ENCODE measurements at places on chromosomes 13 and 19.

- no peak for DNase-seq
Measured at GRCh38 chr13:27967736-27968315, 1.3 kb downstream of the CDX2 start.

DNA sequence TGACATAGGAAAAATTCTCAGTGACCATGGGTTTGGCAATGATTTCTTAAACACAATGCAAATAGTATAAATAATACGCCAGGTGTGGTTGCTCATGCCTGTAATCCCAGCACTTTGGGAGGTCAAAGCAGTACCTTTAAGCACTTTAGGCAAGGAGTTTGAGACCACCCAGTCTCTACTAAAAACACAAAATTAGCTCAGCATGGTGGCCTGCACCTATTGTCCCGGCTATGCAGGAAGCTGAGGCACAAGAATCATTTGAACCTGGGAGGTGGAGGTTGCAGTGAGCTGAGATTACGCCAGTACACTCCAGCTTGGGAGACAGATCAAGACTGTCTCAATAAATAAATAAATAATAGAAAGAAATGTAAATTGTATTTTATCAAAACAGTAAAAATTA, 356.5 kb upstream of the SLITRK6 start:
- no peak for DNase-seq

DNA sequence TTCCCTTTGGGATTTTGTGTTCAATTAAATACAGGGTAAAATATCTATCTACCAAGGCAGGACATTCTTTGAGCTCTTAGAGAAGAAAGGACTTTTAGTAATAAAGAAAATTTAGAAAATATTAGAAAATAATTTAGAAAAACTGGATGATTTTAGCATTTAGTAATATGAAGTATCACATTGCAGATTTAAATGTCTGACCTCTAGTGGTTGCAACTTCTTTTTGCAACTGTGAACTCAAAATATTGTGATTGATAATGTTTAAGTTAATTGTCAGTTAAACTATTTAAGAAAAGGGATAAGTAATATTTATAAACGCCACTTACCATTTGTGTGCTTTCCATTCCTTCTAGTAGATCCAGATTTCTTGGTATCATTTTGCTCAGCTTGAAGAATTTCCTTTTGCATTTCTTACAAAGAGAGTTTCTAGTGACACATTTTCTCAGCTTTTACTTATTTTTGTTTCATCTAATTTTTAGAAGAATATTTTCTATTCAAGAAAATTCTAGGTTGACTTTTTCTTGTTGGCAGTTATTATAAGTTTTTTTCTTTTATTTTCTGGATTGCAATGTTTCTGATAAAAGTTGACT, 10.3 kb upstream of the POSTN start:
- DNase-seq: no peak

DNA sequence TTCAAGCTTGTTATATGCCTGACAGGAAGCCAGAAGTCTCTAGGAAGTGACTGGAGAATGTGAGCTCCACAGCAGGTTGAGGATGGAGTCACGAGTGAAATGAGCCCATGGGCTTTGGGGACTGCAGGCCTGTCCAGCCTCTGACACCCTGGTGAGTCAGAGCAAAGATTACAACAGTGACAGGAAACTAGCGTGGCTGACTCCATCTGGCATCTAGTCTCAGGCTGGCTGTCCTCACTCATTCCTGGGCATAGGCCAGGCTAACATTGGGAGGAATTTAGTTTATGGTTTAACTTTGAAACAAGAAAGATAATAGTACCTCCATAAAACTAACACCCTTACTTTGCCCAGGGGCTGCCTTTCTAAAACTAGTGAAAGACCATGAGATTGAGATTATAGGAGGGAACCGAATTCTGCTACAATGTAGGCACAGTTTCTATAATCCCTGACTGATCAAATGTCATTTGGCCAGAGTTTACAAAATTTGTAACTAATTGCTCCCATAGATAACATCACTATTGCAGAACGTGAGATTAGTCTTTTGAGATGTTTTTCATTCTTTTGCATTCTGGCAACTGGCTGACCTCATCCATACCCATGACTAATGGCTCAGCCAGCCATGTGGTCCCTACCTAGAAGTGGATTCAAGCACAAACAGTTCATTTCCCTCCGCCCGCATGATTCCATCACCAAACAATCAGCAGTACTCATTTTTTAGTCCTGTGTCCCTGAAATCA, 28.4 kb downstream of the PSG1 start:
- DNase-seq: peak; percentile 25

DNA sequence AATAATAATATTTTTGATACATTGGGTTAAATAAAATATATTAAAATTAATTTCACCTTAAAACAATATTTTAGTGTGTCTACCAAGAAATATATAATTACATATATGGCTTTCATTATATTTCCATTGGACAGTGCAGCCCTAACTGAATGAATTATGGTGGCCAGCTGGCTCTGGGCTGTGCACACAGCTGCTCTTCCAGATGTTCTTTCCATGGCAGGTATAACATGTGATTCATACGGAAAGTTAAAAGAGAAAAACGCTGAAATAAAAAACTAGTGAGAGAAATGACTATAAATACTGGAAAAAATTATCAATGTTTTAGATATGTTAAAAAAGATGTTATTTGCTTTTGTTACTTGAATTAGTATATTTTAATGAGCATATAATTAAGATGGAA, 216.3 kb downstream of the RGCC start:
- no peak for DNase-seq

DNA sequence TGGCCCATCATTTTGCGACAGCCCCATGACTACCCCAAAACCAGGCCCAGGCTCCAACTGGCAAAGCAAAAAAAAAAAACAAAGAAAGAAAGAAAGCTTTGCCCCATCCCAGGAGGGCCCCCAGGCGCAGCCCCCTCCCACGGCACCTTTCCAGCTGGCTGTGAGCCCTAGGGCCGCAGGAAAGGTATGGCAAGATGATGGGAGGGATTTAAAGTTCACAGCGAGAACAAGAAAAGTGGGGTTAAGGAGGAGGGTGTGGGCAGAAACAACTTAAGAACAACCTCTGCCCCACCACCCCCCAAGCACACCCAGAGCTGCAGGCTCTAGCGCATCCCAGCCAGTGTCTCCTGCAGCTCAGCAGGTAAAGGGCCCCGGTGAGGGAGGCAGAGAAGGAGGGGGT, at the start of gene CYP2F1:
Gene CYP2F1 (plus strand): TSS at position 301 of the 400 bp plus-strand sequence. CDS start 1,757 bp downstream, outside the sequence.
- no peak for DNase-seq

- no peak for DNase-seq
Measured at GRCh38 chr19:37991176-37991835, 84.3 kb downstream of the SIPA1L3 start.

Data from C1 segment of cervical spinal cord (tissue), 14 donors.